Stimulated activated CD4-positive, alpha-beta T cell treated with anti-CD3 and anti-CD28 coated beads, Interleukin-15, amount 100 ng/mL, for 48 hours (primary cell): ENCODE measurements at places on chromosomes 4 and X.

DNA sequence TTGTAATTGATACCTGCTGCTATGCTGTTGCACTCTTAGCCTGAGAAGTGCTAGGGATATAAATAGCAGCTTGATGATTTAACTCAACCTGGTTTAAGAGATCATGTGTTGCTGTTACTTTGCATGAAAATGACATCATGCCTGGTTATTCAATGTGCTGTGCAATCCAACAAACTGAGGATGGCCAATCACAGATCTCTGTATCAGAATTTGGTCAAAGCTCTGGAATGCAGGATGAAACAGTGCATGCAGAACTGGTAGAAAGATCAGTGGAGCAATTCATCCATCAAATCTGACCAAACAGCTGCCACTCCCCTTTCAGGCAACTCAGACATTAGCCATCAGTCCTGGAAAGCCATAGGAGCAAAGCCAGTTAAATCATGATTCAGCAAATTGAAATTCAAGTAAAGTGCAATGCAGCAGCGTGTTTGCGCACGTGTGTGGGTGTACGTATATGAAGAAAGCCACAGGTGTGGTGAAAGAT, 160.3 kb upstream of the RASGEF1B start:
- no peak for DNase-seq

DNA sequence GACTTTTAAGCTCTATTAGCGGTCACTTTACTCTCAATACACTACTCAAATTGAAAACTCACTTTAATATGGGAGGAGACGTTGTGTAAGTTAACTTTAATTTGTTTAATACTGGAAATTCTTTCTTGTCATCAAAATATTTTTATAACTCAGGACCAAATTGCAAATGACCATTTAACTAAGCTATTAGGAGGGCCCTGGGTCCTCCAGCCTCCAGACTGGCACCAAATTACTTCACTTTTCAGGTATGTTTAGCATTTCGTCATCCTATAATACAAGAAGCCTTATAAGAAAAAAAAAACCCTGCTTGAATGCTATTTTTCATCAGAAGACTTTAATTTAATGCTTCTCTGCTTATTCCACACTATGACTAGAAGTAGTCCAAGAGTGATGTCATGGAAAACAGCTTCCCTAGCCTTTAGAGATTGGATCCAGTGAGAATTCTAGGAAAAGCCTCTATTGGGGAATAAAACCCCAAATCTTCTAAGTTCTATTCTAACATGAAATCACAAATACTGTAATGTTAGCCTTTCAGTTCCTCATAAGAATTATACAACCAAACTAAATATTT, 6.6 kb downstream of the KLHL15 start:
- DNase-seq, result no peak

- DNase-seq, result no peak
These were observed 18.2 kb downstream of the SHROOM2 start for GRCh38 chrX:9804444-9804843.

DNA sequence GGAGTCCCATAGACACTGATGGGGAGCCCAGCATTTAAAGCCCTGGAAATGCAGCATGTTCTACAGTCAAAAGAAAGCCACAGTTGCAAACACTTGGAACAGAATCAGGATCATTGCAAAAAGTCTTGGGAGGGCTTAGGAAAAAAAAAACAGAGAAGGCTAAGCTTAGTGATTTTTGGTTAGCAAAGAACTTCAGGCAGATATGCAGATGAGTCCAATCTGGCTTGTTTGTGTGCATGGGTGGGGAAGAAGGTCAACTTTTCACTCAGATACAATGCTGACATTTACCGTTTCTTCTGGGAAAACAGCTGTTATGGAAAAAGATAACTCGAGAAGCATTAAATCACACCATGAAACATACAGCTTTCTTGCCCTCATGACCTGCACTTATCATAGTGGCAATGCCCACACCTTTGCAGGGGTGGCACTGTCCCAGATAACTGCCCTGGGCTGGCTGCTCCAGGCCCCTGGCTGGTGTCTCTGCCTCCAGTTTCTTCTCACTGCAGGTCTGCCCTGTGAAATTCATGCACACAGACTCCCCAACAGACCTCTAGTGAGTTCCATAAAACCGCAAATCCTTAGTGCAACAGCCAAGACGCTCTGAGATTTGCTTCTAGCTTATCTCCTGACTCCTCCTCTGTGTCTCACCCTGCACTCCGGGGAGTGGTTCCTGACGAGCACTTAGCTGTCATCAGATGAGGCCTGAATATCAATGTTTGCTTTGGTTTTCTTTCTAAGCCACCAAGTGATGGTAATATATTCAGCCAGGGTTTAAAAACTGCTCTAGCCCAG, 99.2 kb downstream of the DRD5 start:
- no peak for DNase-seq

GRCh38 chrX:40176351-40177116, 78.8 kb upstream of the BCOR start:
- DNase-seq, result peak; percentile 58
